CD4-positive, alpha-beta memory T cell (primary cell): ENCODE measurements at places on chromosomes 1 and 21. TPM values are rescaled to one million over a fixed set of nuclear protein-coding genes. Genes with fewer than 3 reads are reported as not detected.

Gene SWT1
- total RNA-seq: 10.6 TPM

- peaks cover 40% of the 10 kb centered on the region for H3K4me1 ChIP-seq
- no peak overlapping the region for H3K27ac ChIP-seq
- DNase-seq: no peak
- H3K27me3 ChIP-seq: no peaks in the 10 kb centered on the region
Measured at GRCh38 chr1:109786112-109786480, 22.4 kb upstream of the EPS8L3 start.

Gene KLHL20
- total RNA-seq: 41.0 TPM

GRCh38 chr1:36157973-36158826 lies 2.2 kb downstream of the MAP7D1 start:
- H3K4me3 ChIP-seq: peak overlapping the region; percentile 69
- no peaks in the 10 kb centered on the region for H3K27me3 ChIP-seq
- H3K36me3 ChIP-seq: no peaks in the 10 kb centered on the region
- H3K27ac ChIP-seq: peak overlapping the region; percentile 96
- no peak for DNase-seq
- H3K4me1 ChIP-seq: peaks cover 75% of the 10 kb centered on the region

Gene TMPRSS15
- total RNA-seq: not detected

DNA sequence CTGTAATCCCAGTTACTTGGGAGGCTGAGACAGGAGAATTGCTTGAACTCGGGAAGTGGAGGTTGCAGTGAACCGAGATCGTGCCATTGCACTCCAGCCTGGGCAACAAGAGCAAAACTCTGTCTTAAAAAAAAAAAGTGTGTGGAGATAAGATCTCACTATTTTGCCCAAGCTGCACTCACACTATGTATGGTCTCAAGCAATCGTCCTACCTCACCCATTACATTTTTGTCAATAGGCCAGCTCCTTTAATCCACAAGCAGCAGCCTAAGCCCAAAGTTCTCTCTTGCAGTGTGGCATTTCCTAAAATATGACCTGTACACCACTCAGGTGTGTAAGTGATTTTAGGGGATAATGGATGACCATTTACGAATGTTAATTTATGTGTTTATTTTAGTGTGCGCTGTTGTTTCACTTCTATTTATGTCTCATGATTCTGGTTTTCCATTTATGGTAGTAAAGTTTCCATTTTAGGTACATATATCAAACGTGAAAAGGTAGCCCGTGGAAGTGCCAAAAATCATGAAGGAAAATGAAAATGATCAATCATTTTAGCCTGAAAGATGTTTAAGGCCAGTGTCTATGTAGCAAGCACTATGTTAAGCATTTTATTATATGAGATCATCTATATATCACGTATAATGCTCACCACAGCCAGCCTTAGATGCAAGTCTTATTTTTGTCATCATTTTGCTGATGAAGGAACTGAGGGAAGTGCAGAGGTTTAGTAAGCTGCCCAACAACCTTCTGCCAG lies 5.6 kb downstream of the LCK start:
- H3K27me3 ChIP-seq: no peaks in the 10 kb centered on the region
- H3K4me1 ChIP-seq: peaks cover 54% of the 10 kb centered on the region
- no peak overlapping the region for H3K4me3 ChIP-seq
- H3K27ac ChIP-seq: peak overlapping the region; percentile 58
- DNase-seq: no peak

Gene SELP
- total RNA-seq: 2.2 TPM

GRCh38 chr1:117607471-117607870 lies 1.6 kb downstream of the TENT5C start:
- H3K36me3 ChIP-seq: no peaks in the 10 kb centered on the region
- H3K27ac ChIP-seq: peak overlapping the region; percentile 92
- peaks cover 58% of the 10 kb centered on the region for H3K4me1 ChIP-seq
- DNase-seq: peak; percentile 73
- no peaks in the 10 kb centered on the region for H3K27me3 ChIP-seq

GRCh38 chr1:7589774-7590425 lies 181.2 kb upstream of the VAMP3 start:
- H3K4me3 ChIP-seq: no peak overlapping the region
- H3K36me3 ChIP-seq: no peaks in the 10 kb centered on the region
- DNase-seq: no peak
- no peak overlapping the region for H3K27ac ChIP-seq

Gene LRRC38
- total RNA-seq: not detected

Gene NHLH1
- total RNA-seq: 0.42 TPM

Gene FMO5
- 1.5 TPM for total RNA-seq

GRCh38 chr1:36517011-36517771 lies 34.5 kb upstream of the CSF3R start:
- DNase-seq: no peak
- H3K36me3 ChIP-seq: no peaks in the 10 kb centered on the region
- no peak overlapping the region for H3K4me3 ChIP-seq
- no peak overlapping the region for H3K27ac ChIP-seq

Gene MYOG
- not detected for total RNA-seq

- no peaks in the 10 kb centered on the region for H3K27me3 ChIP-seq
- peak overlapping the region; percentile 30 for H3K4me3 ChIP-seq
- H3K36me3 ChIP-seq: no peaks in the 10 kb centered on the region
- H3K27ac ChIP-seq: peak overlapping the region; percentile 88
Measured at GRCh38 chr1:151007853-151008243, 401 bp upstream of the PRUNE1 start.

DNA sequence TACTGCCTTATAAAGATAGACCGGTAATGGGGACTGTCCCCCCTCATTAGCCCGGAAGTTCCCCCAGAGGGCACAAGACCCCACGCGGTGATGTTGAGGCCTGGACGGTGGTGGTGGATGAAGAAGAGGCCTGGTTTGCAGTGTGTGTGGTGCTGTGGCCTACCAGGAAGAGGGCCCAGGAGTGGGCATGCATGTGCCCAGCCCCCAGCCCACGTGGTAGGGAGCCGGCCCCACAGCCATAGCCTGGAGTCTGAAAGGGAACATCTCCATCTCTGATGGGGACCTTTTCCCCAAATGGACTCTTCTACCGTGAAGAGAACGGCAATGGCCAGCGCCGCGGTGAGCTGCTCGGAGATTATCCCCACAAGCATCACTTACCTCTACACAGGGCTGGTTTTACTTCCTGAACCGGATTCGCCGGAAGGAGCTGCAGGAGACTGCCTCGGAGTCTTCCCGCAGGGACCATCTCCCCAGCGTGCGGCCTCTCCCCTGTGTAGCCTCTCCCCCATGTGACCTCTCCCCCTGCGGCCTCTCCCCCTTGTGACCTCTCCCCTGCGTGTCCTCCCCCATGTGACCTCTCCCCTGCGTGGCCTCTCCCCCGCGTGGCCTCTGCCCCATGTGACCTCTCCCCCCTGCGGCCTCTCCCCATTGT lies 20.6 kb downstream of the RRP1 start:
- H3K27me3 ChIP-seq: no peaks in the 10 kb centered on the region
- no peaks in the 10 kb centered on the region for H3K36me3 ChIP-seq
- no peak overlapping the region for H3K27ac ChIP-seq
- no peak overlapping the region for H3K4me3 ChIP-seq

GRCh38 chr1:111142356-111142975 lies 2.4 kb downstream of the CEPT1 start:
- H3K27me3 ChIP-seq: no peaks in the 10 kb centered on the region
- H3K27ac ChIP-seq: no peak overlapping the region
- peaks cover 64% of the 10 kb centered on the region for H3K4me1 ChIP-seq
- no peak for DNase-seq

Gene JUN
- 19.0 TPM for total RNA-seq

GRCh38 chr1:202152399-202152798 lies 7.9 kb upstream of the ARL8A start:
- H3K36me3 ChIP-seq: peaks cover 82% of the 10 kb centered on the region
- H3K27me3 ChIP-seq: no peaks in the 10 kb centered on the region
- H3K27ac ChIP-seq: no peak overlapping the region
- peaks cover 34% of the 10 kb centered on the region for H3K4me1 ChIP-seq
- no peak overlapping the region for H3K4me3 ChIP-seq

DNA sequence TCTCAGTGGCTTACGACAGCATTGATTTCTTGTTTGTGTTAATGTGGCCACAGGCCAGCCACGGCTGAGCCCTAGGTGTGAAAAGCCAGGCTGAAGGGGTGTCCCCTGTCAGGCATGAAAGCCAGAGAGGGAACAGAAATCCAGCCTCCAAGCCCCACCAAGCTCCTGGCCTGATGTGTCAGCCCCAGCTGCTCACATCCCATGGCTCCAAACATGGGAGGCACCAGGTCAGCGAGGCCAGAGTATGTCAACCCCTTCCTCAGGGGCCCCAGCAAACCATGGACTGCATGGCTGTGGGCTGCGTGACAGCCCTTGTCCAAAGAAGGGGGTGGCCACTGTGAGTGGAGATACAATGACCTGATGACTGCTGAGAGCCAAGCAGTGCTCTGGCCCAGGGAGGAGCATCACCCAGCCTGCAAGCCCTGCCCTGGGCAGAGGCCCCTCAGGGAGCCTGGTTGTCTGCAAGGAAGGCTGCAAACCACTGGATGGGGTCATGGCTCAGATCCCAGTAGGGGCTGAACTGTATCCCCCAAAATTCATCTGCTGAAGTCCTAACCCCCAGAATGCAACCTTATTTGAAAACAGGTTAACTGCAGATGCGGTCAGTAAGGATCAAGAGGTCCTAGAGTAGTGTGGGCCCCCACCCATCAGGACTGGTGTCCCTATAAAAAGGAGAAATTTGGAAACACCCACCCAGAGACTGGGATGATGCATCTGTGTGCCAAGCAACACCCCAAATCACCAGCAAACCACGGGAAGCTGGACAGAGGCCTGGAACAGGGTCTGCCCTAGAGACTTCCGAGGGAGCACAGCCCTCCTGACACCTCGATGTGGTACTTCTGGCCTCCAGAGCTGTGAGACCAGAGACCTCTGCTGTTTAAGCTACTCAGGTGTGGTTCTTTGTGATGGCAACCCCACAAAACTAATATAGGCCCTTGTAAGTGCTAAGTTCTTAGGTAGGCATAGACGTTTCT lies 3.3 kb upstream of the MX2 start:
- H3K36me3 ChIP-seq: no peaks in the 10 kb centered on the region
- peaks cover 18% of the 10 kb centered on the region for H3K4me1 ChIP-seq
- DNase-seq: no peak
- H3K4me3 ChIP-seq: no peak overlapping the region
- no peaks in the 10 kb centered on the region for H3K27me3 ChIP-seq

DNA sequence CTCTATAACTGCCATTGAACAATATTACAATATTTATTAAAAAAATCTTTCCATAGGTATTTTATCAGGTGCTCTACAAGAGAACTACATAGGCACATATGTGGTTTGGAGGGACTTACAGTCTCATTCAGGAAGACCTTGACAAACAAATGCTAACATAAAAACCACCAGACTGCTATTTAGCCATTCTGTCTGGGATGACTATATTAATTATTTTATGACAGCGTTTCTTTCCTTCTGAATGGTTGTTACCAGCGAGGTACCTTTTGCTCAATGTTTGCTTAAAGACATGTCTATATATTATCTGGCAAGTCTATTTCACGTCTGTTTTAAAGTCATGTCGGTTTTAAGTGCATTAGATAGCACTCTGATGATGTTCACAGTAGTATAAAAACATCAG lies 69.7 kb downstream of the RUNX1 start:
- no peaks in the 10 kb centered on the region for H3K27me3 ChIP-seq
- H3K36me3 ChIP-seq: no peaks in the 10 kb centered on the region
- H3K4me1 ChIP-seq: peaks cover 81% of the 10 kb centered on the region
- no peak for DNase-seq
- H3K27ac ChIP-seq: no peak overlapping the region

- no peak overlapping the region for H3K4me3 ChIP-seq
- DNase-seq: no peak
- H3K4me1 ChIP-seq: no peaks in the 10 kb centered on the region
- H3K27ac ChIP-seq: no peak overlapping the region
Measured at GRCh38 chr1:67559222-67559700, 125.7 kb upstream of the GADD45A start.

Gene APCS
- total RNA-seq: not detected

- no peaks in the 10 kb centered on the region for H3K36me3 ChIP-seq
- DNase-seq: no peak
- H3K4me3 ChIP-seq: no peak overlapping the region
- no peaks in the 10 kb centered on the region for H3K4me1 ChIP-seq
Measured at GRCh38 chr1:59856725-59857338, 42.1 kb downstream of the HOOK1 start.

DNA sequence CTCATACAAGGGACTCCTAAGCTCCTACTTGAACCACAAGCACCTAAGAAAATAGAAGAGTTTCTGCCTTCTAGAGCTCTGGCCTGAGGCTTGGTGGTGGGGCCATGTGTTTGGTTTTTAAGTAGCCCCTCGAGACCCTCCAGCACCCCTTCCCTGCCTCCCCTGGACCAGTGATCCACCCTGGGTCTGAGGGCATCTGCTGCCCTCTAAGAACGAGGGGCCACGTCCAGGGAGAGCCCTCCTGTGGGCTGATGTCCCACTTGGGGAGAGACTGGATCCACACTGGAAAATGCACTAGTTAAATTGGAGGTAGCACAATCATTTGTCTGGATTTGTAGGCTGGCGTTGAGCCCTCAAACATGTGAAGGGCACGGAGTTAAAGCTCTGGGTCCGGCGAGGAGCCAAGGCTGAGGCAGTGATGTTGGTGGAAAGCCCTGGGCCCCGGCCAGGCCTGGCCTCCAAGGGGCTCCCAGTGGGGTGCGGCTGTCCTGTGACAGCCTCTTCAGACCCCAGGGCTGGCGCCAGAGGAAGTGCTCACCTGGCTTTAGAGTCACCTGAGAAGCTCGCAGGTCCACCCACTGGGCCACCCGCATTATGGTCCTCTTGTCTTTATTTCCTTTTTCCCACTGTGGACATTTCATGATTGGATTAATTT lies 65.2 kb downstream of the SLC37A1 start:
- H3K36me3 ChIP-seq: no peaks in the 10 kb centered on the region
- H3K4me3 ChIP-seq: no peak overlapping the region
- H3K4me1 ChIP-seq: no peaks in the 10 kb centered on the region
- no peaks in the 10 kb centered on the region for H3K27me3 ChIP-seq

GRCh38 chr1:28878796-28879195 lies 35.6 kb upstream of the EPB41 start:
- H3K27me3 ChIP-seq: no peaks in the 10 kb centered on the region
- no peak for DNase-seq
- no peak overlapping the region for H3K27ac ChIP-seq
- H3K4me1 ChIP-seq: peaks cover 11% of the 10 kb centered on the region
- H3K36me3 ChIP-seq: no peaks in the 10 kb centered on the region
- no peak overlapping the region for H3K4me3 ChIP-seq

DNA sequence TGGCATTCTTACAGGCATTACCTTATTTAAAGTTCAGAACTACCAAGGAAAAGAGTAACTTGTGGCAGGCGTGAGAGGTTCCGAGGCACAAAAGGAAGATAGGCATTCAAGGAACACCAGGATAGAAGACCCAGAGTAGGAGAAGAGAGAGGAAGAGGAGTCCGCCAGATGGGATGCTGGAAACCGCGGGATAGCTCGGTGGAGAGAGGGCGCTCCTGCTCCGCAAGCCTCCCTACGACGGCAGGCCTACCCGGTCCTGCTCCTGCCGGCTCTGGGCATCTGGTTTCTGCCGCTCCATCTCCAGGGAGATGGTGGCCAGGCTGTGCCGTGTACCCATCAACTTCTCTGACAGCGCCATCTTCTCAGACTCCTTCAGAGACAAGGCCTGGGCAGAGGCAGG lies 5.4 kb upstream of the NBPF1 start:
- no peak overlapping the region for H3K27ac ChIP-seq
- no peak overlapping the region for H3K4me3 ChIP-seq
- peaks cover 8% of the 10 kb centered on the region for H3K4me1 ChIP-seq
- H3K27me3 ChIP-seq: no peaks in the 10 kb centered on the region
- H3K36me3 ChIP-seq: peaks cover 18% of the 10 kb centered on the region

Gene AGMAT
- total RNA-seq: 3.6 TPM
